ENCODE measurements at places on chromosomes 1 and 21.

DNA sequence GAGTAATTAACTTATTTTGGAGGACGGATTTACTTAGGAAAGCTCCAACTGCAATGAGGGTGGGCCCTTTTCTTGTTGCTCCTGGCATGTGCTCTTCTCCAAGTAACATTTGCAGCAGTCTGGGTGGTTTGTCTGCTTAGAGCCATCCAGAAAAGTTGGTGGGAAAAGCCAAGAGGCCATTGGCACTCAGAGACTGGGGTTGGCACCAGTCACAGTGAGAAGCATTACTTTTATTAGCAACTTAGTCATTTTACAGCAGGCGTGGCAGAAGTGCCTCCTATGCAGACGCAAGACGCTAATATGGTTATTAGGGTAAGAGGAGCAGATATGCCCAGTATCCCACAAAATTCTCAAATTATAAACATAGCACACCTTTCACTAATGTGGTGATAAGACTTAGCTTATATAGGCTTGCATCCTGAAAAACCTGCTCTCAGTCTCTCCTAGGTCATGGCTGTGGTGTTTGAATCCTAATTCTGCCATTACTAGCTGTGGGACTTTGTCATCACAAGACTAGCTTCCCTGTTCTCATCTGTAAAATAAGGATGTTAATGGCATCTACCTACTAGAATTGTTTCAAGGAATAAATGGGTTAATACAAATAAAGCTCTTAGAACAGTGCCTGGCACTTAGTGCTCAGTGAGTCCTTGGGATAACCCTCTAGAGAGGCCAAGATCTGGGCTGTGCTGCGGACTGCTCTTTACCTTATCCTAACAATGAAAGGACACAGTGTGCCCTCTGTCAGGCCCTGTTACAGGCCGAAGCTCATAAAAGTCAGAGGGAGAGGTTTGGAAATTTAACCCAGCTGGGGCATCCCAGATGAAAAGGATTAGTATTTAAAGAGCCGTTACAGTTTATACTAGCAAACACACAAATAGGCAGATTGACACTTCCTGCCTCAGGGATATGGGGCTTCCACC lies 154.6 kb downstream of the ROR1 start:
- no peak for DNase-seq

- DNase-seq = no peak
Observed at GRCh38 chr1:248152056-248152827, 7.3 kb downstream of the OR2M5 start.

GRCh38 chr1:10415211-10415930 lies 14.9 kb upstream of the CENPS start:
- DNase-seq = peak; percentile 85

DNA sequence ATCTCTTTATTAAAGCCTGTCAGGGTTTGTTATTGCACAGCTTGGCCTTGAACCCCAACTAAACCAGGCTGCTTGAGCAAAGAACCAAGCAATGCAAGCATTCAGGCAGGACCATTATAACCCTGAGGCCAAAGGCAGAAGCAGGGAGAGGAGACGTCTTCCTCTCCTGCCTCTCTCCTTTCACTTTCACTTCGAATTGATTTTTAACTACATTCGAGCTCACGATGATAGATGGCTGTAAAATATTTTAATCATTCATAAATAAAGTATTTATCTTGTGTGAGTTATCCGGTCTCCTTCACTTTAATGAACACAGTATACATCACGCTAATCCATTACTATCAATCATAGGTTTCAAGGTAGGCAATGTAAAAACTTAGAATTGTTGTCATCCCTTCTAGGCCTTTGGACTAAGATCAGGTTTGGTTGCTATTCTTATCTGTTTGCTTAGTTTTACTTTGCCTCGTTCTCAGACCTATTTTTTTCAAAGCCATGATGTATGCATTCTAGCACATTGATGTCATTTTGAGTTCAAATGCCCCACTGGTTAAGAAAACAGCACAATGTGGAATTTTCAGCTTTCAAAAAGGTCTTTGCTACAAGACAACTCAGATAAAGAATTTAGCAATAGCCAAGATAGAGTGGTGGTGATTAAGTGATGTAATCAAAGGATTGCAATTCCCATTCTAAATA lies 480.2 kb upstream of the RUNX1 start:
- no peak for DNase-seq

DNA sequence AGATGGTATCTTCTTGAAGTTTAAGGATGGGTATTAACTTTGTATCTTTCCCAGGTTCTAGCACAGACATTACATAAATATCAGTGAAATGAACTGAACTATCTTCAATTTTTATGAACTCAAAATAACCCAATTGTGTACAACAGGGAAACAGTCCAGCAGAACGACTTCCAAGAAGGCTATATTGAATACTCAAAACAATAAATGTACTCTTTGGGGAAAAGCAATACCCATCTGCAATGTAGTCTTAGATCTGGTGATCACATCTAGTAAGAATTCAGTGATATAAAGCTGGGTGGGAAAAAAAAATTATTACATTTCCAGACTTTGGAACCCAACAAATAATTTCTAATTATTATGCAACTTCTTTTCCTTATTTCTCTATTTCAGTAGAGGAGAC lies 33.1 kb upstream of the GORAB start:
- no peak for DNase-seq

Measured in hematopoietic multipotent progenitor cell treated with erythropoietin and hydrocortisone succinate and interleukin-3 and kit ligand, for 17 days (in vitro differentiated cells).